Fibroblast of pulmonary artery (primary cell): ENCODE measurements at places on chromosomes 4 and X.

DNA sequence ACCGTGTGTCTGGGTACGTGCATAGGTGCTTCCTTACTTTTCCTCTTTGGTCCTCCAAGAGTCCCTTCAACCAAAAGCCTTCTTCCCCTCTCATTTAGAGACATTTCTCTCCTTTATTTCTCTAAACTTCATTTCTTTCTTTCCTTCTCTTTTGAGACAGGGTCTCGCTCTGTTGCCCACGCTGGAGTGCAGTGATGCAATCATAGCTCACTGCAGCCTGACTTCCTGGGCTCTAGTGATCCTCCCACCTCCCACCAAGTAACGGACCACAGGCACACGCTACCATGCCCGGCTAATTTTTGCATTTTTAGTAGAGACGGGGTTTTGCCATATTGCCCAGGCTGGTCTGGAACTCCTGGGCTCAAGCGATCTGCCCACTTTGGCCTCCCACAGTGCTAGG, 42.2 kb downstream of the ACOX3 start:
- no peak for DNase-seq

- no peak for DNase-seq
Measured at GRCh38 chr4:159925770-159926169, 822.9 kb downstream of the RAPGEF2 start.

GRCh38 chrX:26908218-26908617, 554.9 kb downstream of the PPP4R3C start:
- DNase-seq, result no peak

DNA sequence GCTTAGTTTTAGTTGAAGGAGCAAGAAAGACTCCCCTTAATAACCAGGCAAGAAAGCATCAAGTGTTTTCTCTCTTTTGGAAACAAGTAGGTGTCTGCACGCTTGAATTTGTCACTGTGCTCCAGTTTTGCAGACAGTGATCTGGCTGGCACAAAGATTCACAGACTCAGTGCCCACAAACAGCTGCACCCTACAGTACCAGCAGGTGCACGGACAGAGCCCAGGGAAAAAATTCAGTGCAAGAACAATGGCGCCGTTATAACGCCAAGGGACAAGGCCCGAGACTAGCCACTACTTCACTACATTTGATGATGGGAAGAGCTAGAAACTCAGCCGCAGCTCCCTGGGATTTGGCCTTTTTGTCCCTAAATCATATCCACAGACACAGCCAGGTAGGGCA, 56.0 kb downstream of the ZNF827 start:
- no peak for DNase-seq

DNA sequence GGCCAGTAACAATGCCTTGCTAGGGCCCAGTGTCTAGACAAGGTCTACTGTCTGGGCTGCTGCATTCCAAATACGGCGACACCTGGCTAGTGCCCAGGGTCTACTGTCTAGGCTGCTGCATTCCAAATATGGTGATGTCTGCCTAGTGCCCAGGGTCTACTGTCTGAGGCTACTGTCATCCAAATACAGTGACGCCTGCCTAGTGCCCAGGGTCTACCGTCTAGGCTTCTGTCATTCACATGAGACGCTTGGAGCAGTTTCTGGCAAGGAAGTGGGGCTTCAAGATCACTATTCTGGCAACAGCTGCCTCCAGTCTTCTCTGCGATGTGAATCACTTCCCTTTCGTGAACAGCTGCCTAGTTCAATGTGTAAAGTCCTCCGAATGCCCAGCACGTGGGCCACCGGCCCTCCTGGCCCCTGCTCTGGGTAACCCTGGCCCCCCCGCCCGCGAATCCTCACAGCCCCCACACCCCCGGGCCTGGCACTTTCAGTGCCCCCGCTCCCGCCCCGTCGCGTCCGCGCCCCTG, 12.7 kb downstream of the ACOX3 start:
- peak; percentile 86 for DNase-seq
